ENCODE measurements at places on chromosomes 7 and 10. TPM values are rescaled to one million over a fixed set of nuclear protein-coding genes. Genes with fewer than 3 reads are reported as not detected.

The CTAGE6 gene
- 1.7 TPM for total RNA-seq

The PNLIPRP3 gene
- not detected for total RNA-seq

The FAM20C gene
- total RNA-seq: 0.10 TPM

The ELN gene
- total RNA-seq: not detected

The SEMA3C gene
- not detected for total RNA-seq

The ECD gene
- total RNA-seq: 34.5 TPM

The MMD2 gene
- not detected for total RNA-seq

The DGKI gene
- 3.4 TPM for total RNA-seq

The FAM241B gene
- 10.0 TPM for total RNA-seq

The NKX1-2 gene
- not detected for total RNA-seq

The IFRD1 gene
- total RNA-seq: 35.3 TPM

The ASB10 gene
- total RNA-seq: not detected

The SGPL1 gene
- total RNA-seq: 29.4 TPM

The STEAP2 gene
- not detected for total RNA-seq

The NANOS1 gene
- total RNA-seq: 0.61 TPM

The CRPPA gene
- 1.1 TPM for total RNA-seq

The LIPN gene
- not detected for total RNA-seq

The ABCB4 gene
- not detected for total RNA-seq

The CALY gene
- total RNA-seq: 0.44 TPM

The FAM25C gene
- not detected for total RNA-seq

The AKR1C8 gene
- total RNA-seq: 1.4 TPM

The C10orf143 gene
- total RNA-seq: 2.7 TPM

The ADCYAP1R1 gene
- not detected for total RNA-seq

The SKAP2 gene
- 6.6 TPM for total RNA-seq

The GJD4 gene
- not detected for total RNA-seq

The GPER1 gene
- total RNA-seq: not detected

The TAS2R5 gene
- total RNA-seq: 0.83 TPM

The STEAP1 gene
- 2.4 TPM for total RNA-seq

The COX15 gene
- total RNA-seq: 39.6 TPM

The WAPL gene
- total RNA-seq: 47.5 TPM

The PTPRZ1 gene
- total RNA-seq: not detected

The FLNC gene
- total RNA-seq: 0.02 TPM

The LEP gene
- not detected for total RNA-seq

The NKX6-2 gene
- total RNA-seq: not detected

Measured in T-helper 1 cell treated with Interleukin-12 subunit alpha and Interleukin-12 subunit beta and Interleukin-4 antibody, amounts not matched to agents 30 ng/mL and 1 ng/mL, for 36 hours (primary cell).